CD4-positive, alpha-beta T cell treated with Interleukin-17A for 1 hour (primary cell): ENCODE measurements at places on chromosomes 5 and 9.

DNA sequence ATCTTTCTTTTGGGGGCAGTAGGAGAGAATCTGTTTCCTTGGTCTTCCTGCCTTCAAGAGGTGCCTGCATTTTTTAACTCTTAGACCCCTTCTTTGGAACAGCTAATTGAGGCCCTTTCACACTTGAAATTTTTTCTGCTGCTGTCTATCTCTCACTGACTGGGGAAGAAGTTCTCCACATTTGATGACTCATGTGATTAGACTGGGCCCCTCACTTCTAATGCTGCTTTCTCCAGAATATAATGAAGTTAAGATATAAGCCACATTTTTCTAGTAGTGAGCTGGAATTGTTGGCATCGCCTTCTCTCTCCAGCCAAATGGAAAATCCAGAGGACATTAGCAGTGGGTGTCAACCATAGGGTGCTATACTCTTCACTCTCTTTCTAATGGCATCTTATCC lies 12.4 kb downstream of the ZNF474 start:
- no peak for DNase-seq

DNA sequence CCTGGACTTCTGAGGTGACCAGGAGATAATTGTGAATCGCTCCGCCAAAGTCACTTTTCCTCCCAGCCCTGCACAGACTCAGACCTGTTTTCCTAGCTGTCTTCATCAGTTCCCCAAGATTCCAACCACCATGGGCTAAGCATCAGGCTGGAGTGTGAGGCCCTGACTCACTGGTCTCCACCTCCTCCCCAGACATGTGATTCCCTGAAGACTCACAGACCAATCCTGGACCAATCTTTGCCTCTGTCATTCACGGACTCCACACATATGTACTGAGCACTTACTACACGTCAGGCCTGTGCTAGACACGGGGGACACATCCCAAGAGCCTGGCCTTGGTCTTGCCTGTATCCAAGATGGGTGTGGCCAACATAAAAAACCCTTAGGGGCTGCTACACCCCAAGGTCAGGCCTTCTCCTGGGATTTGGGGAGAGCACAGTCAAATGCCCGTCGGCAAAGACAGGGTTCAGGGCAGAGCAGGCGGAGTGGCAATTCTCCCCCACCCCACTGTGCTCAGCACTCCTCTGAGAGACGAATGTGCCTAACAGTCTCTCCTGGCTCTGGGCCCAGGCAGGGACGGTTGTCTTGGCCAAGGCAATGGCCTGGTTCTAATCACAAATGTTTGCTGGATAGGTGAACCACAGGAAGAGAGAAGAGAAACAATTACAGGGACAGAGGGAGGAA lies 11.9 kb downstream of the EEIG1 start:
- DNase-seq = no peak

DNA sequence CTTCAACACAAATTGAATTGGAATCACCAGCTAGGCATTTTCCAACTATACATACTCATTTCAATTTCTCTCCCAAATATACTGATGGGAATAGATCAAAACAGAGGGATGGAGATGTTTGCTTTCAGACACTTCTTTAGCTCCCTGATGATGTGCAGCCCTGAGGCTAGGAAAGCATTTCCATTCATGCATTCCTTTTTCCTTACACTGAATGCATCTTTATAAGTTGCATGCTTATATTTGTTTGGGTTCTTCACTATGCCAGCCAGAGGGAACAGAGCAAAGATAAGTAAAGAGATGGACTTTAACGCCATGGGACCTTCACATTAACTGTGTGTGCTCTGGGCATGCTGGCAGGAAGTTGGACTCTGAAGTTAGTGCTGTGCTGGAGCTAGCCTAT lies 696.5 kb upstream of the CDH9 start:
- DNase-seq = no peak

- no peak for DNase-seq
Measured at GRCh38 chr9:19154135-19154612, 26.9 kb upstream of the PLIN2 start.

GRCh38 chr9:37650873-37651768 lies at the start of gene FRMPD1:
TSS of gene FRMPD1 (plus strand) at chr9:37650954. CDS start at chr9:37692642, 41,688 bp downstream.
- DNase-seq = peak; percentile 49

GRCh38 chr9:104738452-104738851 lies 9.0 kb upstream of the NIPSNAP3A start:
- DNase-seq = no peak

- no peak for DNase-seq
Measured at GRCh38 chr5:33438996-33439395, 1.8 kb upstream of the TARS1 start.

GRCh38 chr9:3887221-3887653 lies 361.4 kb upstream of the RFX3 start:
- no peak for DNase-seq

- peak; percentile 3 for DNase-seq
Measured at GRCh38 chr5:151338734-151339133, 8.6 kb downstream of the SLC36A2 start.

DNA sequence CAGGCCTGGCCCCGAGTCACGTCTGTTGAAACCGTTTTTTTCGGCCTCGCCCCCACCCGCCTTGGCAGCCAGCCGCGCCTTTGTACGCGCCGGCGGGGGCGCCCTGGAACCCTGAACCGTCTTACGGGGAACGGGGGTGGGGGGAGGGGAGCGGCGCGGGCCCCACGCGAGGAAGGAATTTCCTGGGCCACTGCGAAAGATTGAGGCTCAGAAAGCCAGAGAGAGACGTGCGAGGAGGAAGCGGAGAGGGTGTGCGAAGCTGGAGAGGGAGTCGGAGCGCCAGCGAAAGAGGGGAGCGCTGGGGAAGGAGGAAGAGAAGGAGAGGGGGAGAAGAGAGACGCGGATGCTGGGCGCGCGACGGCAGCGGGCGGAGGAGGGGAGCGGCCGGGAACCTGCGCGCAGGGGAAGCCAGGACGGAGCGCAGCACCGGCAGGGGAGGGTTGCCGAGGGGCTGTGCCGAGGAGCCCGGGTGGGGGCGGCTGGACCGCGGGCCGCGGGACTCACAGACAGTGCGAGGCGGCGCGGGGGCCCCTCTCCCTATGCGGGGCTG lies 4.6 kb upstream of the PRDM12 start:
- no peak for DNase-seq

DNA sequence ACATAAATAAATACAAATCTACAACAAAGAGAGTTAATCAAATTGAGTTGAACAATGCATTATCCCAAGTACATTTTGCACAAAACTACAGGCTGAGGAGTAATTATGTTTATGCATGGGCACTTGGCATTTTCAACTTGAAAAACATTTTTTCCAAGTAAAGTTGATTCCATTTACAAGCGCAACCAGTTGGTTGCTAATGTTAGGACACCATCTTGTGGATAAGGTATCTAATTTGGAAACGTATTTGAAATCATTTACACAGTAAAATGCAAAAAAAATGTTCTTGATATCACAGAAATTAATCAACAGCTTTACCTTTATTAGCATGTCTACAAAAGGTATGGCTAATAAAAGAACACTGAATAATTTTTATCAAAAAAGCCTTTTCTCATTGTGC lies 18.8 kb downstream of the FTMT start:
- no peak for DNase-seq

DNA sequence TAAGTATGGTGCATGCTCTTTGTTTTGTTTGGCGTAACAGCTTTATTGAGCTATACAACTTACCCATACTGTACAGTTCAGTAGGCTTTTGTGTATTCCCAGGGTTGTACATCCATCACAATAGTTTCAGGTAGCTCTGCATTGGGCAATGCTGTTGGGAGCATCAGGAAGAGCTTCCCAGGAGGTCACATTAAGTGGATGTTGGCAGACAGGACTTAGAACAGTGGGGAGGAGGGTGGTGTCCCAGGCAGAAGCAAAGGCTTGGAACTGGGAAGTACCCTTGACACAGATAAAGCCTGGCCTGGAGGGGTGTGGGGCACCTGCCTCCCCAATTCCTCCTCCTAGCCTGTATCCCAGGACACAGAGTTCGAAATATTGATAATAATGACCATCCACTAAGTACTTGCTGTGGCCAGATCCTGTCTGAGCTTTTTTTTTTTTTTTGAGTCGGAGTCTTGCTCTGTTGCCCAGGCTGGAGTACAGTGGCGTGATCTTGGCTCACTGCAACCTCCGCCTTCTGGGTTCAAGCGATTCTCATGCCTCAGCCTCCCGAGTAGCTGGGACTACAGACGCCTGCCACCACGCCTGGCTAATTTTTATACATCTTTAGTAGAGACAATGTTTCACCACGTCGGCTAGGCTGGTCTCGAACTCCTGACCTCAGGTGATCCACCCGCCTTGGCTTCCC lies 1.3 kb downstream of the BBLN start:
- DNase-seq = no peak

DNA sequence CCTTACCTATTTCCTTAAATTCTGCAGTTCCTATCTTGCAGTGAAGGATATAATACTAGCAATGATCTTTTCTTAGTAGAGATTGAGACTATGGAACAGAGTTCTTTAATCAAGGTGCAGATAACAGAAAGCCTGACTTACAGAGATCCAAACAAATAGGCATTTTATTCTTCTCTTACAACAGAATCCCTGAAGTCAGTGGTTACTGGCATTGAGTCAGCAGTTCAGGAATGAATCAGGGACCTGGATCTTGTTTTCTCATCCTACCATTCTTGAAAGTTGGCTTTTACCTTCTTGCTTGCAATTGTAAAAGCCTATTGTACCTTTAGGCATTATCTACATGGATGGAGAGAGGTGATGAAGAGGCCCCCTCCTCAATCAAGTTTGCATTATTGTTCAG lies 47.5 kb upstream of the TLE4 start:
- DNase-seq = no peak

GRCh38 chr9:131111854-131112311 lies 13.5 kb upstream of the NUP214 start:
- no peak for DNase-seq

DNA sequence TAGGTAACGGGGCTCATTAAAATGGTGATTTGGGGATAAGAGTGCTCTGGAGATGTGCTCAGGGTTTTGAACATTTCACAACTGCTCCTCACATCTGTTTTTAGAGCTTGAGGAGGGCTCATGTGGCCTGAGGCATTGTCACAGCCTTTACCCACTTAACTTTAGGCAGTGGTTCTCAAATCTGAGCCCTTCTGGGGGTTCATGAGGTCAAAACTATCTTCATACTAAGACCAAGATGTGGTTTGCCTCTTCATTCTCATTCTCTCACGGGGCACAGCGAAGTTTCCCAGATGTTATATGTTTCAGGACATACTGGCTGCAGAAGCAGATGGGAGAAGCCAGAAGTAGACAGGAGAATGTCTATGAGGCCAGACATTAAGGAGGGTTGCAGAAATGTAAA lies 38.4 kb downstream of the STXBP1 start:
- no peak for DNase-seq

DNA sequence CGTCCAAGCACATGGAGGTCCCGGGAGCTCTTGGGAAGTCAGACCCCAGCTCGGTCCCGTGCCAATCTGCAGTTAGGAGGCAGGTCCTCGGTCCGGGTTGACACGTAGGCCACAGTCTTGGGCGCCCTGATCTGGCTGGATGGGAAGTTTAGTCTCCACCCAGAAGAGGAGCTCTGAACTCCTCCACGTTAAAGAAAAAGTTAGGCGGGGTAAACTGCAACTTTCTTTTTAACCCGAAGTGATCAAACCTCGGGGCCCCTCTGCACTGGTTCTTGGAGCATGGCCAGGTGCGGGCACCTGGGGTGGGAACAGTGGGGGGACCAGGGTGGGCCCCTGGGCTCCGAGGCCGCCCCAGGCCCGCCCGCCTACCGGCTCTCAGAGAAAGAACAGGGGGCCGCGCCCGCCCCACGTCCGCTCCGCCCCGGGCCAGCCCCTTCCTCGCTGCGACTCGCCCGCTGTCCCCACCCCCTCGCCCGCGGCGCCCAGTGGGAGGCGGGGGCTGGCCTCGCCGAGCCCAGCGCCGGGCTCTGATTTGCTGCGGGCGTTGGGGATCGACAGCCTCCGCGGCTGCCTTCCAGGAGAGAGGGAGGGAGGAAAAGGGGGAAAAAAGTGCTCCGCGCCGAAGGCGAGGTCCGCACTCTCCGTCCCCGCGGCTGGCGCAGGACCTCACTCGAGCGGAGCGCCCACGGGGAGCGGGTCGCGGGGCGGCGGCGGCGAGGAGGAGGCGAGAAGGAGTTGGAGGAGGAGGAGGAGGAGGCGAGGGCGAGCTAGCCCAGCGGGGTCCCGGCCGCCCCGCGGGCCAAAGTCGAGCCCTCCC lies at the start of gene COL5A1:
COL5A1 (plus strand) TSS at position 631 of the 817 bp plus-strand sequence. CDS start 385 bp downstream, outside the sequence.
- DNase-seq = peak; percentile 38

GRCh38 chr5:107373549-107374263 lies 297.0 kb downstream of the EFNA5 start:
- DNase-seq = no peak

GRCh38 chr5:96509316-96509715 lies 76.3 kb upstream of the PCSK1 start:
- no peak for DNase-seq
